ENCODE measurements at places on chromosomes 4 and X.

- no peak for DNase-seq
Observed at GRCh38 chrX:30863974-30864373, 25.1 kb downstream of the TAB3 start.

- DNase-seq: no peak
Observed at GRCh38 chrX:120462370-120462769, 6.7 kb downstream of the LAMP2 start.

DNA sequence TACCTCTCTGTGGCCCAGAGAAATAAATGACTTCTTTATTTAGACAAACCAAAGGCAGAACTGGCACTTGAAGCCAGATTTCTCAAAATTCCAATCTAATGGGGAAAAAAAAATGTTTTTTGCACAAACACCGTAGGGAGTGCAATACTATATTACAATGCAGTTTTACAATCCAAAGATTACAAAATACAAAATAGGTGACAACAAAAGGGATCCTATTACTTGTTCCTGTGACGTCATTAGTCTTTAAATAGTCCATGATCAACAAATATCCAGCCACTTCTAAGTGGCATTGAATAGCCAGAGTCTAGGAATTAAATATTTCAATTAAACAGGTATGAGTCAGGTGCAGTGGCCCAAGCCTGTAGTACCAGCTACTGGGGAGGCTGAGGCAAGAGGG is 3.0 kb upstream of the APBB2 start:
- no peak for DNase-seq

GRCh38 chr4:8328456-8328855 is 58.9 kb downstream of the HTRA3 start:
- DNase-seq: no peak

- DNase-seq: no peak
Observed at GRCh38 chrX:34877436-34877835, 65.2 kb upstream of the FAM47B start.

DNA sequence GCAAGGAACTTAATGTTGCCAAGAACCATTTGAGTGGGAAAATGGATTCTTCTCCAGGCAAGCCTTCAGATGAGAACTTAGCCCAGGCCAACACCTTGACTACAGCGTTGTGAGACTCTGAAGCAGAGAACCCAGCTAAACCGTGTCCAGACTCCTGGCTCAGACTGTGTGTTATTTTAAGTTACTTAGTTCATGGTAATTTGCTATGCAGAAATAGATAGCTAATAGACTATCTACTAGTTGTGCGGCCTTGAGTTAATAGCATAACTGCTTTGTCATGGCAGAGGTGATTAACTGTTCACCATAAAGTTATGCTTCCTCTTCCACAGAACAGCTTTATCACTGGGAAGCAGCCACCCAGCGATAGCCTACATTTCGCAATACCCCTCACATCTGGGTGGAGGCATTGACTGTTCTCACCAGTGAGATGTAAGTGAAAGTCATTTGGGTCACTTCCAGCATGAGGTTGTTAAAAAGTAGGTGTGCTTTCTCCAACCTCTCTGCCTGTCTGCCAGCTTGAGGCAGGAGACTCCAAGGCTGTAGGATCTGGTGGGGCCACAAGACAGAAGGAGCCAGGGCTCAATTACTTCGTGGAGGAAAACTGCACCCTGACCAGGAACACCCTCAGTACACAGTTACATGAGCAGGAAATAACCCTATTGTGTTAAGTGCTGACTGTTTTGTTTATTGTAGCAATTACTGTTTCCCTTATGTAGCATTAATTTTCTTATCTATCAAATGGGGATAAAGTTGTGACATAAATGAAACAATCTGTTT is 94.2 kb downstream of the GPAT3 start:
- no peak for DNase-seq

GRCh38 chr4:142376204-142376603 is 469.9 kb downstream of the INPP4B start:
- DNase-seq: no peak

GRCh38 chrX:110081740-110082139 is 78.8 kb downstream of the TMEM164 start:
- DNase-seq: no peak

Data from stimulated activated CD4-positive, alpha-beta T cell treated with anti-CD3 and anti-CD28 coated beads, TNF-alpha, amount 100 ng/mL, for 48 hours (primary cell).